ENCODE measurements at places on chromosomes 16 and 17. TPM values are rescaled to one million over a fixed set of nuclear protein-coding genes. Genes with fewer than 3 reads are reported as not detected.

Gene SLC5A11
- total RNA-seq: 2.6 TPM

DNA sequence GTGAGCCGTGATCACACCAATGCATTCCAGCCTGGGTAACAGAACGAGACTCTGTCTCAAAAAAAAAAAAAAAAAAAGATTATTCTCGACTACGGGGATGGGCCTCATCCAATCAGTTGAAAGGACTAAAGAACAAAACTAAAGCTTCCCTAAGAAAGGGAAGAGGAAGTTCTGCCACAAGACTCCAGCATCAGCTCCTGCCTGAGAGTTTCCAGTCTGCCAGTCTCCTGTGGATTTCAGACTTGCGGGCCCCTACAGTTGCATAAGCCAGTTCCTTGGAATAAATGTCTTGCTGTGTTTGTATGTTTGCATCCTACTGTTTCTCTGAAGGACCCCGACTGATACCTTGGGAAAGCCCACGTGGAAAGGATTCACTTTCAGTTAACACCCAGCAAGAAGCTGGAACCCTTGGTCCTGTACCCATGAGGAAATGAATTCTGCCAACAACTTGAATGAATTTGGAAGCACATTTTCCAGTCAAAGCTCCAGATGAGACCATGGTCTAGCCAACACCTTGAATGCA, 26.3 kb upstream of the FZD2 start:
- no peak for DNase-seq

GRCh38 chr17:1147664-1148063, 32.1 kb downstream of the ABR start:
- DNase-seq: peak; percentile 91

Gene CCP110
- total RNA-seq: 11.1 TPM

Gene EVPL
- total RNA-seq: 18.8 TPM

Gene MXRA7
- total RNA-seq: 20.3 TPM

Gene ZFPM1
- 6.6 TPM for total RNA-seq

Gene SRL
- total RNA-seq: 0.49 TPM

Gene PRAC1
- 328 TPM for total RNA-seq

Gene FZD2
- total RNA-seq: 0.67 TPM

DNA sequence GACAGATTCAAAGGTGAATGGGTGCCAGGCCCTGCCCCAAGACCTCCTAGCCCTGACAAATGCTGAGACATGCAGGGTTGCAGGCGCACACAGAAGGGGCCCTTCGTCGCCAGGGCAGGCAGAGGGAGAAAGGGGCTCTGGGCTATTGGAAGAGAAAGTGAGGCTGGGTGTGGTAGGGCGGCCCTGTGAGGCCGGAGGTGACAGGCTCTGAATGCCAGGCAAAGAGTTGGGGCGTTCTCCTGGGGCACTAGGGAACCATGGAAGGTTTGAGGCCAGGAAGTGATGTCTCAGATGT, 26.4 kb upstream of the NXPH3 start:
- DNase-seq: no peak

Gene STH
- not detected for total RNA-seq

- no peak for DNase-seq
Observed at GRCh38 chr17:7119314-7119713, 4.7 kb upstream of the ASGR2 start.

Gene HOXB3
- 31.8 TPM for total RNA-seq

Gene CSH2
- total RNA-seq: not detected

DNA sequence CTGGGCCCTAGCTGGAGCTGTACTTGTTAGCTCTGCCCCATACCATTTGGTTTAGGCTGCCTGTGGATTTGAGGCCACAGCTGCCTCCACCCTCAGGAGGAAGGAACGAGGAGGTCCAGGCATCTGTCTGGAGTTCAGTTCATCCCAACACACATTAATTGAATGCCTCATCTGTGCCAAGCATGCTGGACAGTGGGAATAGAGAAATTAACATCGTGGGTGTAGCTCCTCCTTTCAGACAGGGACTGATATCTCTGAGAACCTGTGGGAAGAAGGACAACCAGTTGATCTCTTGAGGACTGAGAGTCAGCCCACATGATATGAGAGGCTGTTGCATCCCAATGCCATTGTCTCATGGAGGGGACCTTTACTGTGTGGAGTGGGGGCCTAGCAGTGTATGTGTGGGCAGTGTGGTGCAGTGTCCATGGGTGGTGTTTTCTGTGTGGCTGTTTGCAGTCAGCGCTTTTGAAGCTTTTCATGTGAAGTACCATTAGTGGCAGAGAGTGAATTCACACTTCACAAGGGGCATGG, 29.4 kb upstream of the DDX52 start:
- DNase-seq: no peak

DNA sequence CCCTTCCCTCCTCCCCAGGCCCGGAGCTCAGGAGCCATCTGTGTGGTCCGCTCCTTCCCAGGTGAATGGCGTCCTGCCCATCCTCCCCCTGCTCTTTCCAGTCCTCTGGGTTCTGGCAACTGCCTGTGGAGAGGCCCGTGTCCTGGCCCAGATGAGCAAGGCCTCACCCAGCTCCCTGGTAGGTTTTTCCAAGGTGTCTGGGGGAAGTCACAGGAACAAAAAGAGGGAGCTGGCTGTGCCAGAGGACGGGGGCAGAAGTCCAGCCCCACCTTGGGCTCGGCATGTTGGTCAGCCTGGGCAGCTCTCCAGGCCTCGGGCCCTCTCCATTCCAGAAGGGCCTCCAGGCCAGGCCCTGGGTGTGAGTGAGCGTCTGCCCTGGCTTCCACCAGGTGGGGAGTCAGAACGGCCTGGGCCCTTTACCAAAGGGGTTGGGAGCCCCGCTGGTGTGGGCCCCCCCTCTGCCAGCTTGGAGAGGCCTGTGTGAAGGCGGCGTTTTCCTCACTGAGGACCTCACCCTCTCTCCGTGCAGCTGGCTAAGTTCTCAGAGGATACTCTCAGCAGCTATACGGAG, 25.1 kb downstream of the CASKIN2 start:
- peak; percentile 74 for DNase-seq

DNA sequence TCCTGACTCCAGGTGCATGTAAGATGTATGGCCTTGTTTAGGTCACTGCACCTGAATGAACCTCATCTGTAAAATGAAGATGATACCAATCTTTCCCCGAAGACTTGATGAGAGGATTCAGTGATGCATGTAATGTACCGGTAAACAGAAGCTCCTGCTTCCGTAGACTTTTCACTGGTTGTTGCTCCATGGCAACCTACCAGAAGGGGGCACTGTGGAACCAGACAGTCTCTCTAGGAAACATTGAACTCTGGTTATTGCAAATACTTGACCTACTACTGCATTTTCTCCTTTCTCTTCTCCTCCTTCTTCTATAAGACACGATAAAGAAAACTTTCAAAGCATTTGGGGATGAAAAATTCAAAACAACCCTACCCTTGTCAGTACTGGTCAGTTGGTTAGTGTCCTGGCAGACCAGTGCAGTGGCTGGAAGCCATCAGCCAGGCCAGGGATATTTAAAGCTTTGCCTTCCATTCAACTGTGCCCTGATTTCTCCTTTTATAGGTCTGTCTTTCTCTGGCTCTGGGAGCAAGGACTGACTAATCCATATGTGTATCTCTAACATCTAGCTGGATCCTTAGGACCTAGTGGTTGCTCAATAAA, 667.4 kb upstream of the SALL1 start:
- DNase-seq: peak; percentile 39

Gene CCL4L2
- 0.42 TPM for total RNA-seq

GRCh38 chr16:26733710-26734109, 333.0 kb upstream of the C16orf82 start:
- DNase-seq: no peak

DNA sequence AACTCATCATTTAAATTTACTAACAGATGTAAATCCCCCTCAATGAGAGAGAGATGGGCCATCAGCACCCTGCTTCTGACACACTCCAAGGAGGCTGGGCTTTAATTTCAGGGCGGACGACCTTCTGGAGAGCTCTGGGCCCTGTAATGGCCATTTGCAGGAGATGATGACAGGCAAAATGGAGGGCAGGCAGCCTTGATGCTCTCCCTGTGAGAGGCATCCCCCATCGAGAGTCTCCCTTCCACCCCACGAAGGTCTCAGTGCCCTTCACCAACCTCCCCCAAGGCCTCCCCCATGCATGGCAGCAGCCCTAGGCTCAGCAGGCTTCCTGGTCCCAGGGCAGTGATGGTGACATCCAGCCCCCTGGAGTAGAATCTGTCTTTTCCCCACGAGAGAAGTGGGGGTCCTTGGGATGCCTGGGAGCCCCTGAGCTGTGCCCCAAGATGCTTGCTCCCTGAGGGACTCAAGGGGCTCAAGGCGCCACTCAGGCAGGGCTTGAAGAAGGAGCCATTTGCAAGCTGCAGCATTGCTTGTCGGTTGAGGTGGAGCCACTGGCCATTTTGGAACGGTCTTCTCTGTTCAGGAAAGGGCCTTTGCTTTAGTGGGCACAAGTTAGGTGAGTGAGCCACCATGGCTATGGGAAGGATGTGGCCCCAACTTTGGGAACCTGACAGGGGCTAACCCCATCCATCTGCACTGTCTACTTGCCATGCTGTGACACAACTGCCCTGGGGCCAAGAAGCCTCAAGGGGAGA, 82.6 kb downstream of the C16orf78 start:
- no peak for DNase-seq

Gene KRT20
- 1,610 TPM for total RNA-seq

GRCh38 chr17:41580687-41581365, 5.9 kb downstream of the KRT14 start:
- no peak for DNase-seq

Gene NME3
- 61.3 TPM for total RNA-seq

DNA sequence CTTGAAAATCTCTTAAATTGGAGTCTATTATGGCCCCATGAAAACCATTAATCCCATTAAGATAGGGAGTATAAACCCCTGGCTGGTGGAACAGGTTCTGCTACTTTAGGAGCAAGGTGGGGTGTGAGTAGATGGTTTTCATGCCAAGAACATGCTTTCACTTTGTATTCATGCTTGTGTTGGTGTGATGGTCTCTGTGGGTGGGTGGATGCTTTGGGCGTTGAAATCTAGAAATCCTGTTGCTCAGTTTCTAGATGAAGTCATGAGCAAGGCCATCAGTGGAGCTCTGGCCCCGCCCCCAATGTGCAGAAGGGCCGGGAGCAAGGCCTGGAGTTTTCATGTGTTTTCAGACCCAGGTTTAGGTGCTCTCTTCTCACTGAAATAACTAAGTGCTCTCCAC, 20.1 kb downstream of the PLD6 start:
- no peak for DNase-seq

Gene MT1A
- total RNA-seq: 5.5 TPM

Gene SECTM1
- 29.1 TPM for total RNA-seq

DNA sequence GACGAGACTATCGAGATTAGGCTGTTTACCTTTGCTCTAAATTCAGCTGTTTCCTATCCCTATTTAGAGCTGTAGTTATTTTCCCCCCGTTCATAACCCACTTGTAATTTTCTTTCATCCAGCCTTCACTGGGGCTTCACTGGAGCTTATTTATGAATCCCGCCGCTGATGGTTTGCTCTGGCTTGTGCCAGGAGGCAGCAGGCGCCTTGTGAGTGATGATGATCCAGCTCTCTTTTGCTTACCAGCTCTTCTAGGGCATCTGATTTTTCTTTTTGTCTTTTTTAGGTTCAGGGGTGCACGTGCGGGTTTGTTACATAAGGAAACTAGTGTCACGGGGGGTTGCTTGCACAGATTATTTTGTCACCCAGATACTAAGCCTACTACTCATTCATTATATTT, 37.4 kb upstream of the CDH13 start:
- DNase-seq: no peak

- peak; percentile 54 for DNase-seq
Observed at GRCh38 chr16:31181102-31181830, 1.3 kb downstream of the FUS start.

GRCh38 chr17:43410557-43411368, 12.0 kb downstream of the ARL4D start:
- no peak for DNase-seq

Gene PNMT
- total RNA-seq: not detected

Gene OR3A2
- total RNA-seq: not detected

Gene NLRC3
- 2.0 TPM for total RNA-seq

- DNase-seq: no peak
Observed at GRCh38 chr16:17134586-17134985, 336.2 kb downstream of the XYLT1 start.

Gene CD79B
- total RNA-seq: 1.7 TPM

Gene SLC52A1
- total RNA-seq: 1.7 TPM

- DNase-seq: no peak
Observed at GRCh38 chr17:21542991-21543390, 149.3 kb upstream of the KCNJ18 start.

Gene TPSB2
- total RNA-seq: 92.9 TPM

- no peak for DNase-seq
Observed at GRCh38 chr17:1055231-1055630, 58.3 kb downstream of the TIMM22 start.

DNA sequence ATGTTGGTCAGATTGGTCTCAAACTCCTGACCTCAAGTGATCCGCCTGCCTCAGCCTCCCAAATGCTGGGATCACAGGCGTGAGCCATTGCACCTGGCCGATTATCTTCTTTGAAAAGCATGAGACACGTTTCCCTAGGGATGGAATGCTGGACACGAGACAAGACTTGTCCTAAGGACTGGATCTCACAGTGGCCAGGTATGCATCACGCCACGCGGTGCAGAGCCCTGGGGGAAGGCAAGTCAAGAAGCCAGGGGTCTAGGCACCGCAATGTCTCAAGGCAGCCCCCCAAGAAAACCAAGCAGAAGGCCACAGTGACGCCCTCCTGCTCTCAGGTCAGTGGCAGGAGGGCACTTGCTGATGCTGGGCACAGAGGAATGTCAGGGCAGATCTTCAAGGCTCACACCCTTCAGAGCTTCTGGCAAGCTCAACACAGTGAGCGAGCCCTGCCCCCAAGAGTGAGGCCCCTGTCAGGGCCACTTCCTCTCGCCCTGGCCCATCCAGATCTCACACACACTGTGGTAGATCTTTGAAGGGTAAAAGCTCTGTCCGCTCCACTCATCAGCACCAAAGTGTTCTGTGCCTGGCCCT, 134.7 kb downstream of the ZNF778 start:
- DNase-seq: no peak

DNA sequence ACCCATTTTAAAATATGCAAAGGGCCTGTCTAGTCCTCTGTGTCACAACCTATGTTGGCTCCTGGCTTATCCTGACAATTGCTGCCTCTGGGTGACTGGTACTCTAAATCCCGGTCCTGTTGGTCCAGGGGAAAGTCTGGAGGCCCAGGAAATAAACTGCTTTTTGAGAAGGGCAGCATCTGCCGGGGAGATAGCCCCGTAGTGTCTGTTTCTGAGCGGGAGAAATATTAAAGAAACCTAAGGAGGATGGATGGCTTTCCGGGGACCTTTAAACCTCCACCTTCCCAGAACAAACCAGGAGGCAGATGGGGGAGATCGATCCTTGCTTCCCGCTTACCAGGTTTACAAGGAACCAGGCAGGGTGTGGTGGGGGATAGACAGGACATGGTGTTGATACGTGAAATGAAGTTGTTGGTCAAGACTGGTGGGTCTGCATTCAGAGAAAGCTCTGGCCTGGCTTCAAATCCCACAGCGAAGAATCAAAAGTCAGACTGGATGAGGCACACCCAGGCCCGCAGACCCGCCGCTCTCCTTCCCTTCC, 3.8 kb downstream of the HOXB2 start:
- DNase-seq: no peak

- DNase-seq: no peak
Observed at GRCh38 chr16:78303946-78304345, 204.5 kb downstream of the WWOX start.
